Glomerular endothelial cell (primary cell): ENCODE measurements at places on chromosomes 1 and 21. TPM values are rescaled to one million over a fixed set of nuclear protein-coding genes. Genes with fewer than 3 reads are reported as not detected.

CDC20 gene
- total RNA-seq, result 15.2 and 38.9 TPM in 2 replicates

ASCL5 gene
- not detected in 2 replicates for total RNA-seq

GIPC2 gene
- 0.15 and 2.0 TPM in 2 replicates for total RNA-seq

SELENOF gene
- 112 and 122 TPM in 2 replicates for total RNA-seq

ACTRT2 gene
- not detected in 2 replicates for total RNA-seq

PPIAL4G gene
- total RNA-seq, result not detected in 2 replicates

OVAAL gene
- 0.24 TPM in 1 of 2 replicates, not detected in the other for total RNA-seq

IL22RA1 gene
- not detected in 2 replicates for total RNA-seq

CELF3 gene
- not detected in 2 replicates for total RNA-seq

PRELP gene
- total RNA-seq, result not detected in 2 replicates

CRNN gene
- not detected in 2 replicates for total RNA-seq

TMCC2 gene
- total RNA-seq, result 3.7 and 5.3 TPM in 2 replicates

KIF21B gene
- 3.1 and 3.8 TPM in 2 replicates for total RNA-seq

RGSL1 gene
- total RNA-seq, result not detected in 2 replicates

WNT9A gene
- total RNA-seq, result 2.8 and 3.7 TPM in 2 replicates

TTLL7 gene
- 3.8 and 6.1 TPM in 2 replicates for total RNA-seq

KCNE1 gene
- total RNA-seq, result 0.10 and 0.29 TPM in 2 replicates

PIGP gene
- 10.0 and 11.1 TPM in 2 replicates for total RNA-seq

ARHGEF16 gene
- total RNA-seq, result 1.5 TPM in 2 replicates

RRP1 gene
- total RNA-seq, result 18.5 and 27.4 TPM in 2 replicates

ABL2 gene
- total RNA-seq, result 55.7 and 101 TPM in 2 replicates

NIBAN1 gene
- 5.9 and 19.7 TPM in 2 replicates for total RNA-seq

PADI1 gene
- 0.18 and 0.58 TPM in 2 replicates for total RNA-seq

SYTL1 gene
- total RNA-seq, result 1.8 and 5.4 TPM in 2 replicates

AMPD1 gene
- not detected in 2 replicates for total RNA-seq

CD247 gene
- total RNA-seq, result not detected in 2 replicates

NCAM2 gene
- total RNA-seq, result 7.6 and 16.6 TPM in 2 replicates

CFAP107 gene
- total RNA-seq, result not detected in 2 replicates

IFI6 gene
- 32.6 and 277 TPM in 2 replicates for total RNA-seq

CFAP45 gene
- 0.53 and 0.73 TPM in 2 replicates for total RNA-seq

OR10X1 gene
- total RNA-seq, result not detected in 2 replicates

PRR9 gene
- not detected in 2 replicates for total RNA-seq

CAMTA1 gene
- total RNA-seq, result 85.4 and 111 TPM in 2 replicates

ATP1A4 gene
- total RNA-seq, result not detected in 2 replicates
